ENCODE measurements at places on chromosomes 5 and 9.
A peak's percentile ranks its signal among the peaks of the same experiment; 100 is the strongest.

DNA sequence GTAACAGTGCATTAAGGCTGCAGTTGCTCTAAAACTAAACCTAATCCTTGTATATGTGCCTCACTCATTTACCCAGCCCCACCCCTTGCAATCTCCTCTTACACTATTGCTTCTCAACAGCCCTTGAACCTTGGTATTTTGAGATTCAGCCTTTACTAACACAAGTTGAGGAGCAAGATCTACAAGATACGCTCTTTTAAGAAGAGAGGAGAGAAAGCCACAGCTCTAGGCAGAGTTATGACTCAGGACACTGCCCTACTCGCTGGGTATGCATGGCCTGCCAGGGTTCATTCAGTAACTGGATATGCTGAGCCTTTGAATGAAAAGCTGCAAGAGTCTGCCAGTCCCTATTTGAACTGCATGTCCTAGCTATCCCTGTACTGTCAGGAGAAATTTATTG is 219.5 kb downstream of the PCSK5 start:
- no peak for DNase-seq

DNA sequence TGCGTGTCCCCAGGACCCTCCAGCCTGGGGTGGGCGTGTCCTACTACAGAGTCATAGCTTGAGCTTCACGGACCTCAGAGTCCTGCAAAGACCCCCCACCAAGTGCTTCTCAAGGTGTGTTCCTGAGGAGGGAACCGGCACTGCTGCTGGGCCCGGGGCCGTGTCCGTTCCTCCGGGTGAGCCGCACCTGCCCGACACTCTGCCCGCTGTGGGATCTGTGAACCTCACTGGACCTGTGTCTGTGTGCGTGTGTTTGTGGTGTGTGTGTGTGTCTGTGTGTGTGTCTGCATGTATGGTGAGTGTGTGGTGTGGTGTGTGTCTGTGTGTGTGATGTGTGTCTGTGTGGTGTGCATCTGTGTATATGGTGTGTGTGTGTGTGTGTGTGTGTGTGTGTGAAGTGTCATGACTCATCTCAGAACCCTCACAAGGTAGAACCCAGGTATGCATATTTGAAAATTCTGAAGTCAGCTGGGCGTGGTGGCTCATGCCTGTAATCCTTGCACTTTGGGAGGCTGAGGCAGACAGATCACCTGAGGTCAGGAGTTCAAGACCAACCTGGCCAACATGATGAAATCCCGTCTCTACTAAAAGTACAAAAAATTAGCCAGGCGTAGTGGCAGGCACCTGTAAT is 40.9 kb upstream of the RXRA start:
- DNase-seq: no peak

DNA sequence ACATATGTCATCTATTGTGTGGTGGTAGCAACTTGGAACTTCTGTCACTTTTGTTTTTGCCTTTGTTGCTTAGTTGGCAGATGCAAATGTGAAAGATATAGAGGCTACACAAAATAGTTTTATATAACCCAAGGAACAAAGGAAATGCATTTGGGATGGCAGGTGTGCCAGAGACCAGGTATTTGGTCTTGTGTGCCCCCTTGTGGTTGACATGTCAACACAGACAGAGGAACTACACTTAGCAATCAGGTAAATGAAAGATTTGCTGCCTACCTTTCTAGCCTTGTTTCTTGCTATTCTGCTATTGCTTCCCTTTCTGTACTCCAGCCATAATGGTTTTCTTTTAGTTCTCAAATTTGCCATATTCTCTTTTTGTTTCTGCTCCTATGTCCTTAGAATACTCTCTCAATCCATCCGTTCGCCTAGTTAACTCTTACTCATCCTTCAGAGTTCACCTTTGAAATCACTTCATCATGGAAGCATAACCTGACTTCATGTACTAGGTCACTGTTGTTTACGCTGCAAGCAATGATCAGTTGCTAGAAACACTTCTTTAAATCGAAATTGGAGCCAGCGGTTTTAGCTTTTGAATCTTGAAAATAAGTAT is 119.5 kb downstream of the TRPM3 start:
- no peak for DNase-seq

- peak; percentile 32 for DNase-seq
Measured at GRCh38 chr9:114098936-114099668, at the start of gene KIF12. KIF12 (minus strand) TSS chr9:114099292; CDS start chr9:114099276, 16 bp downstream.

GRCh38 chr5:56698463-56699381 is 116.6 kb upstream of the MAP3K1 start:
- DNase-seq: no peak

GRCh38 chr9:18837402-18837801 is 195.6 kb downstream of the SAXO1 start:
- DNase-seq: no peak

DNA sequence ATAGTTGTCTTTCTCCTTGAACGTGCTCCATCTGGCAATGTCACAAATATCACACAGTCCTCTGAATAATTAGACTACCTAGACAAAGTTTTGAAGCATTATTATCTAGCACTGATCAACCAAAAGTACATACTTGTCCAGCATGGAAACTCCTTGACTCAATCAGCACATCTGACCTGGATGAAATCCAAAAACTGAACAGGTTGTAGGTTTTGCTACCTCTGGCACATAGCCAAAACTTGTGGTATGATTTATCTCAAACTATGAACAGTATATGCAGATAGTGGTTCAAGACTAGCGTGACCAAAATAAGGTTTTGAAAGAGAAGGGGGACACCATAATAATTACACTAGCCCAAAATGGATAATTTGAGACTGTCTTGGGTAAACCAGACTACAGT is 158.1 kb downstream of the ARRDC3 start:
- DNase-seq: no peak

GRCh38 chr5:92644266-92644886 is 936.6 kb downstream of the NR2F1-AS1 start:
- DNase-seq: no peak

- no peak for DNase-seq
Measured at GRCh38 chr5:5483880-5484598, 61.6 kb downstream of the ICE1 start.

DNA sequence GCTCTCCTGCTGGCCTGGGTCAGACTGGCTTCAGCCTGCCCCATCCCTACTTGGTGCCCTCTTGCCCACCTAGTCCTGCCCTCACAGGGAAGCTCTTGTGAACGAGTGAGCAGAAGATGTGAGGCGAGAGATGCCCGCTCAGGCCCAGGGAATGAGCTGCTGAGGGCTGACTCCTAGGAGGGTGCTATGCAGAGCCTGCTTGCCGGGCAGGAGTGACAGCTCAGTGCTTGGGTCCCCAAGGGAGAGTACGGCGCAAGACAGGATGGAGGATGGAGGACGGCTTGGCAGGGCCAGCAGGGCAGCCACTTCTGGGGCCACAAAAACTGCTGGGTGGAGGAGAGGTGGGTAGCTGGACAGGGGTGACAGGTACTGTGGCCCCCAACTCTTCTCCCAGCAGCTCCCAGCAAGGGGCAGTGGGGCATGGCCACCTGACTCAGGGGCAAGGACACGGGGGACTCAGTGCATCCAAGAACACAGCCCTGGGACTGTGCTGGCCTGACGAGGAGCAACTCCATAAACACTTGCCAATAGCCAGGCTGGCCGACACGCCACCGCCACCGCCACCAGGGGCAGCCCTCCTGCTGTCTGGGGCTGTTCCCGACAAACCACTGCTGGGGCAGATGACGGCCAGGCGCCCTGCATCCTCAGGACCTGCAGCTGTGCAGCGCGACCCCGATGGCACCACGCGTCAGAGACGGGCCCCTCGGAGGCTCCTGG is 55.6 kb upstream of the UBAC1 start:
- DNase-seq: peak; percentile 27

DNA sequence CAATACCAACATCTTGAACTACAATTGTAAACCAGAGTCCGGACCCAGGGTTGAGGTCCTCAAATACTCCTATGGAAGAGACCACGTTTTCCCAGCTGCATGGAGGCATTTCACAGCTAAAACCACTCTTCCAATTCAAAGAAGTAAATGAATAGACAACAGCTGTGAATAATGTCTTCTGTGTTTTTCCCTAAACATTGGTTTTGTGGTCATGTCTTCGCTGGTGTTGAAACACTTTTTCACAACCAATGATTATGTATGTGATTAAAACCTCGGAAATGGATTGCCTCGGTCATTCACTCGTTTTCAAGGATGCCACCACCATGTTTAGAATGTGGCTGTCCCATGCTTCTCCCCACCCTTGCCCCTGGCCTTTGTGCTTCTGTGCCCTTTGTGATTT is 9.4 kb upstream of the TENT4A start:
- DNase-seq: no peak

GRCh38 chr5:38497946-38498345 is 58.5 kb downstream of the LIFR start:
- no peak for DNase-seq

- no peak for DNase-seq
Measured at GRCh38 chr5:39905356-39905755, 480.6 kb upstream of the DAB2 start.

GRCh38 chr9:122144836-122145591 is 14.6 kb downstream of the NDUFA8 start:
- DNase-seq: no peak

GRCh38 chr5:57696825-57697570 is 214.4 kb upstream of the ACTBL2 start:
- no peak for DNase-seq

- no peak for DNase-seq
Measured at GRCh38 chr5:155831491-155831890, 495.5 kb upstream of the SGCD start.

GRCh38 chr9:116366241-116366640 is 212.7 kb downstream of the PAPPA start:
- no peak for DNase-seq

- no peak for DNase-seq
Measured at GRCh38 chr9:134057751-134058701, 9.8 kb downstream of the BRD3 start.

DNA sequence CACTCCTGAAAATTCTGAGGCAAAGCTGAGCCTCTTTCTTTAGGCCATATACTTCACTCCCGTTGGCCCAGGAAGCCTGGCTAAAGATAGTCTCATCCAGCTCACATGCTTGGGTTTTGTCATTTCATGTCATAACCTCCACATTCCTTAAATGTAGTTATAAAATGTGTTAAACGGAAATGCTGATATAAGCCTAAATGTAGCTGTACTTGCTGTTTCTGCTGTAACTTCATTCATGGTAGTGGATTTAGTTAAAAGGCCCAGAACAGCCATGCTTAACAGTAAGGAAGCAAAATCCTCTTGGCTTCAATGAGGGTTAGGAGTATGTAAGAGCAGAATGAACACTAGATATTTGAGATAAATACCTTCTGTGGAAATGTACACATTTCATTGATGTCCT is 135.8 kb upstream of the TMEM161B start:
- DNase-seq: no peak

DNA sequence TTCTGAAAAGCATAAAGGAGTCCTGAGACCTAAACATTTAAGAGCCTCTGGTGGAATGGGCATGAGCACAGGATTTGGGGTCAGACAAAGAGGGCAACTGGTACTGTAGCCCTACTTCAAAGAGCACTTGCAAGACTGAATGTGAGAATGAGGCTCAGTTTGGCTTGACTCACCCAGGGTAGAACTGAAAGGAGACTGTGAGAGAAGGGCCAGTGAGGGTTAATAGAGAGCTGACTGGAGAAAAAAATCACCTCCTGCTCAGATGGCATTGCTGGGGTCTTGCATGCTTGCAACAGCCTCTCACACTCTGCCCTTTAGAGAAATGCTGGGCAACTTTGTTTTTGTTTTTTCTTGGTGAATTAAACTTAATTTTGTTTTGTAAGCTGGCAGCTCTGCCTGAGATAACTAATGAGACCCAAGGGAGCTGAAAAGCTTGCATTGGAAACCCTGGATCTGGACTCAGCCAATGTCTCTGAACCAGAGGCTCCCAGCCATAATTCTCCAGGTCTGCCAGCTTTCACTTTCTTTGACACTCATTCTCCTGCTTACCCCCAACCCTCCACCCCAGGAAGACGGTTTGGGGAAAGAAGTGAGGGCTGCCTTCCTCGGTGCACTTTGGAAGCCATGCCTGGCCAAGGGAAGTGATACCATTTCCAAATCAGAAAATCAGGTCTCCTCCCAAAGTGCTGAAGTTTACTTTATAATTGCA is 161.1 kb upstream of the PANK3 start:
- DNase-seq: no peak

DNA sequence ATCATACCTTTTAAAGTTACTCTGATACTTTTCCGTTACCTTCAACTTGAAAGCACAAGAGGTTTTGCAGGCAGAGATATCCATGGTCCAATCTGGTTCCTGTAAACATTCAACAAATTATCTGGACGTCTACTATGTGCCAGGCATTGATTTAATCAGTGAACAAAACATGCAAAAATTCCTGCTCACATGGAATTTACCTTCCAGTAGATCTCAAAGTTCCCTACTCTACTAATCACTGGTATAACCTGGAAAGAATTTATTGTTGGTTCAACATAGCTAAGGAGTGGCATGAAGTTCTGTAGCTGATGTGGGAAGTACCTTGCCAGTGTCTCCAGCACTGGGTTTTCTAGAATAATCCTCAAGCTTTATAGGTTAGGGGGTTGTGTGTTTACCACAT is 9.8 kb downstream of the OCLN start:
- no peak for DNase-seq

- DNase-seq: no peak
Measured at GRCh38 chr9:82621447-82621846, 441.5 kb downstream of the RASEF start.

GRCh38 chr9:95696701-95697100 is 178.8 kb upstream of the ERCC6L2 start:
- DNase-seq: no peak

DNA sequence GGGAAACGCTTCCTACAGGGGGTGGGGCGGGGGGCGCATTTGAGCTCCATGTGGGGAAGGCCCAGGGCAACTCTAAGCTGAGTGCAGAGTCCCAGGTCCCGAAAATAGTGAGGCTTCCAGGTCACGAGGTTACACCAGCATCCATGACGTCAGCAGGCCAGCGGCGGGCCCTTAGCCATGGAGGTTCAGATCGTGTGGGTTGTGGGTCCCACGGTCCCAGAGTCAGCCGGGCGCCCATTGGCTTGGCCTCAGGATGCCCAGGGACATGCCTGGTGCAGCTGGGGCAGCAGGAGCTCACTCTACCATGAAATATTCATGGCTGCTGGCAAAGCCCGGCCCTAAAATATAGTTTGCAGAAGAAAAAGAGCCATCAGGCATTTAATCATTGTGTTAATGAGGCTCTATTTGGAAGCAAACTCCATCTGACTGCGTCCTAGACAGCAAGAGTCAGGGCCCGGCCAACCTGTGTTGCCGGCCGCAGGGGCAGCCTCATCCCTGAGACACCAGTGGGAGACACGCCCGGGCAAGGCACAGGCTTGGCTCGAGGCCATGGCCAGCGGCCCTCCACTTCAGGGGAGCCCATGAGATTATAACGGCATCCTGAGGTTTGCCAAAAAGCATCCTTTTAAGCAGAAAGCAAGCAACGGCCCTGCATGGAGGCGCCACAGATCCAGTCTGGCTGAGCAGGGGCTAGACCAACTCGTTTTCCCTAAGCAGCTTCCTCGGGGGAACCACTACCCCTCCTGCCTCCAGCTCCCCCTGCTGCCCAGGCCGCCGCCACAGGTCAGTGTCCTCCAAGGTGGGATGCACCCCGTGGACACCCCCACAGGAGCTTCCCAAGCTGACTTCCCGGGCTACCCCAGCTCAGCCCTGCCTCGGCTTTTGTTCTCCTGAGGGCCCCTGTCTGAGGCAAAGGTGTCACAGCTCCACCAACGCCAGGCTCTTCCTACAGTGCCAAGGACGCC is 108.9 kb upstream of the PPP1R26 start:
- DNase-seq: no peak

GRCh38 chr9:137045294-137046087 is 486 bp downstream of the NPDC1 start:
- no peak for DNase-seq

- DNase-seq: no peak
Measured at GRCh38 chr5:168877132-168877892, 298.1 kb upstream of the PANK3 start.

Data from left hindlimb (tissue), 1 donor.